Memory B cell (primary cell): ENCODE measurements at places on chromosomes 7 and 10.
A peak's percentile ranks its signal among the peaks of the same experiment; 100 is the strongest.

DNA sequence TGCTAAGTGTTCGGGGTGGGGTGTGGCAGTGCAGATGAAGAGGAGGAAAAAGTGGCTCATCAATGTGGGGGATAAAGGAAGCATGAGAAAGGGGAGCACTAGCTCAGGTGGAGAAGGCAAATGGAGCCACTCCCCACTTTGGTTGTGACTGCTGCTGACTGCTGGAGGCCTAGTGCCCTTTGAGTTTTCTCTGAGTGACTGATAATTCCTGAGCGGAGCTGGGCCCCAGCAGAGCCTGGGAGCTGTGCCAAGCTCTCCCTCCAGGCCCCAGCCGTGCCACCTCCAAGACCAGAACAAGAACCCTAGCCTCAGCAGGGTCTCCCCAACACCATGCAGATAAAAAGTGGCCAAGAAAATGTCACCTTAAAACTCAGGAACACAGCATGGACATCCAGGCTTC, 9.7 kb upstream of the RASSF4 start:
- DNase-seq, result no peak

- DNase-seq, result no peak
These were observed 1.3 kb downstream of the TMEM60 start for GRCh38 chr7:77796960-77797359.

GRCh38 chr7:151790095-151790829, 86.7 kb downstream of the PRKAG2 start:
- DNase-seq, result no peak

DNA sequence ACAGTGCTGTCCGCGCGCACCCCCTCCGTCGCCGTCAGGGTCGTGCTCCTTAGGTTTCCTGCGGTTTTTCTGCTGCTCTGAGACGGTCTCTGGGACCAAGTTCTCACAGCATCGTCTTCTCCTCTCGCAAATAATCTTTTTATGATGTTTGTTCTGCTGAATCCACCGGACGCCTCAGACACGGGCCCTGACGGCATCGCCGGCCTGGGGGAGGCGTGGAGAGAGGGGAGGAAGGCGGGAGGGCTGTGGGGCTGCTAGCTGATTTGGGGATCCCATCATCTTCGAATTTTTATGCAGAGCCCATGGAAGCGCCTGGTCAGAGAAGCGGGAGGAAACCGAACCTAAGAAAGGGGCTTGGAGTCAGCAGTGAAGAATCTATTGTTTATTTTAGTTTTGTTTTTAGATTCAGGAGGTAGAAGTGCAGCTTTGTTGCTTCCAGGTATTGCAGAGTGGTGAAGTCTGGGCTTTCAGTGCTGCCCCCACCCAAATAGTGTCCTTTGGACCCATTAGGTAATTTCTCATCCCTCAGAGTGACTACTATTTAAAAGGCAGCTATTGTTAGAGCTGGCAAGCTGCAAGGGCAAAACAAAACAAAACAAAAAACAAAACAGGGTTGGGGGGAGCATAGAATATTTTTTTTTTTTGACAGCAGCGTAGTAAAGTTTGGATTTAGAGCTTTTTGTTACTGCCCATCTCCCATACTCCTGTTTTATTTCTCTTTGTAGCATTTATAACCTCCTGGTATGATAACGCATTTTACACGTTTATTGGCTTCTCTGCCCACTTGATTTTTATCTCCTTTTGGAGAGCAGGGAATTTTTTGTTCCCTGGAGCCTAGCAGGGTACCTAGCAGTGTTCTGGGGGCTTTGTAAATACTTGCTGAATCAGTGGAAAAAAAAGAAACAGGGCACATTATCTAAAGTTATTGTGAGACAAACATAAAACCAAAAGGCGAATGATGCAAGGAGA, 92.6 kb downstream of the SPAG6 start:
- DNase-seq, result peak; percentile 33

DNA sequence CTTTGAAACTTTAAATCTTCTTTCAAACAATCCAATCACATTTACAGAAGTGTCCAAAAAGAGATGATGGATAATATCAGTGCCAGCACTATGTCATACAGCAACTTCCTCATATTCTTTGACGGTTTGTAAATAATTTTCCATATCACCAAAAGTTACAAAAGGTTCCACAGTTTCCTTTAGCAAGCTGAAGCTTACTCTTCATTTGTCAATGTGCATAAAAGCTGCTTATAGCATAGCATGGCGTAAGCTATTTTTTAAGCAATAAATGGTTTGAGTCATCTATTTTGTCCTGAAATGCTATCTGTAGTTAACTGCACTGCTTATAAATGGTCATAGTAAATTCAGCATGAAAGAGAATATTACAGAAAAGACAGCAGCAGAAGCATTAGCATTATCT, 95.1 kb downstream of the ETV1 start:
- no peak for DNase-seq

- DNase-seq, result no peak
These were observed 39.9 kb upstream of the SORCS3 start for GRCh38 chr10:104601166-104601565.

DNA sequence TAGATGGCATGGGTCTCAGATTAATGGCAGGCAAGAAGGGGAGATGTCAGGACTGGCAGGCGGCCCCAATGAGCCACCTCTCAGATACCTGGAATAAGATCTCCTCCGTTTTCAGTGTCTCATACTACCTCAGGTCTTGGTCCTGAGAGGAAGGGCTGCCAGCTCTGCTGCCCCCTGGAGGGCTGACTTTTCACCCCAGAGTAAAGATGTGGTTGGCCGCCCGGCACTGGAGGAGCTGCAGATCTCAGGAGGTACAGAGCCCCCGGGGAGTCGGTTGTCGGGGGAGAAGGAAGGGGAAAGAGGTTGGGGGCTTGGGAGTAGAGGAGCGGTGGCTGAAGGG, 642 bp upstream of the COL13A1 start:
- DNase-seq, result no peak

DNA sequence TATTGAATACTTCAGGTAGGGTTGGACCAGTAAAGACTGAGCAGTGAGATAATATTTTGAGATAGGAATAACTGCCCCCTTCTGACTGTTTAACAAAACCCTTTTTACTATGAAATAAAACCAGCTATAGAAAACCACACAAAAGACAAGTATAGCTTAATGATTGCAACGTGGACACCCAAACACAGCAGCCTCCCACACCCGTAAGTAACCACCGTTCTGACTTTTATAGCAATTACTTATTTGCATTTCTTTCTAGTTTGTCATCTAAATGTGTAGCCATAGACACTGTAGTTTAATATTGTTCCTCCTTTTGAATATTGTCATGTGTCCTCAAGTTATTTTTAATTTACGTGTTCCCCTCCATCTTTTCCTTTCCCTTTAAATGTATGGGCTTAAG, 42.9 kb upstream of the SYPL1 start:
- no peak for DNase-seq

- DNase-seq, result no peak
These were observed 434.0 kb downstream of the INHBA start for GRCh38 chr7:41268878-41269277.
